ENCODE measurements at places on chromosomes 16 and 17.

GRCh38 chr17:30796016-30796415 is 28.5 kb downstream of the CRLF3 start:
- DNase-seq, result peak; percentile 5

GRCh38 chr17:52025236-52025635 is 133.3 kb downstream of the CA10 start:
- no peak for DNase-seq

- no peak for DNase-seq
Observed at GRCh38 chr16:69193855-69194254, 6.9 kb downstream of the SNTB2 start.

DNA sequence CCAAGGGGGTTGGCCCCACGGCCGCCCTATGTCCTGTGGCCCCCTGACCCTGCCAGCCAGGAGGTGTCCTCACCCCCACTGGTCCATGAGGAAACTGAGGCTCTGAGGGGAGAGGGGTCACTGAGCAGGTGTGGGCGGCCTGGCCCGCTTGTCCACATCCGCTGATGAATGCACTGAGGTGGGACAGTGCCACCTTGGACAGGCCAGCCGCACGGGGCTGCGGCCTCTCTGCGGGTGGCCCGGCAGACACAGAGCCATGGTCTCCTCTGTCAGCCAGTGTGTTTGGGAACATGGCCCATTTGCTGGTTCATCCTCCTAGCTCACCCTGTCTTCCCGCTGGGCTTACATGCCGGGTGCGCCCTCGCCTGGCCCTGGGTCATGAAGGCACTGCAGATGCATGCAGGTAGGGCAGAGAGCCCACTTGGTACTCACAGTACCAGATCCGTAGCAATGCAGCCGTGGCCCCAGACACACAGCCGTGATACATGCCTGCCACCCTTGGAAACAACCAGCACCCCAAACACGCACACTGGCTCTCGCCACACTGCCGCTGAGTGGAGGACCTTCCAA is 93.9 kb downstream of the ENGASE start:
- no peak for DNase-seq

DNA sequence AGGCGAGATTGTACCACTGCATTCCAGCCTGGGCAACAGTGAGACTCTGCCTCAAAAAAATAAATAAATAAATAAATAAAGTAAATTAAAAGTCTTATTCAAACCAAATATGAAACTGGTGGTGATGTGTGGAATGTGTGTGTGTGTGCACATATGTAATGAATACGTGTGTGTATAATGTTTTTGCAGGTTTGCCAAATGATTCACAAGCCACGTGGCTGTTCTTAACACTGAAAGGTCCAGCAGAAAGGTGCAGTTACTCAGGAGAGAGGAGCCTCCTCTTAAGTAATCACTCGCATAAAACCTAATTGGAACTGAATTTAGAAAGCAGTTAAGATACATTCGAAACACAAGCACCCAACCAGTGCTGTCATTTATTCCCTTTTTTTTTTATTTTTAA is 22.9 kb downstream of the GDE1 start:
- no peak for DNase-seq

- peak; percentile 81 for DNase-seq
Observed at GRCh38 chr16:85564277-85565051, 48.7 kb upstream of the GSE1 start.

- DNase-seq, result no peak
Observed at GRCh38 chr16:67022531-67023214, 6.3 kb upstream of the CBFB start.

DNA sequence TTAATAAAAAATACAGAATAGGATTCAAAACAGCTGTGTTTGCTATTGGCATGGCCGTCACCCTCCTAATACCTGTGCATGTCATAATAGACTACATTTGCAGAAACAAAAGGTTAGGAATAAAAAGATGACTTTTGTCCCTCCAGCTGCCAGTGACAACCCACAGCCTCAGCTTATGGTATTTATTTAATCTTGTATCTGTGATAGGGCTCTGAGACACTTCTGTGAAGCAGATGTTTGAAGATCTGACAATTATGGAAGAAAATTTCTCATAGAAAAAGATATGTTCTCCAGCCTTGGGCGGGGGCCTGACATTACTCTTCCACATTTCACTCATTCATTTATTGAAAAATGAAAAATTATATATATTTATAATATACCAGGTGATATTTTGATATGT is 62.2 kb downstream of the PITPNC1 start:
- no peak for DNase-seq

- DNase-seq, result no peak
Observed at GRCh38 chr17:16938031-16938430, 33.9 kb downstream of the TNFRSF13B start.

GRCh38 chr16:49456763-49457162 is 83.2 kb downstream of the C16orf78 start:
- no peak for DNase-seq

Measured in activated T-cell treated with anti-CD3 and anti-CD28 coated beads, Interleukin-2, amount 50 U/mL, for 48 hours (primary cell).